ENCODE measurements at places on chromosomes 3 and 15.

GRCh38 chr15:69842851-69843250 is 254.9 kb downstream of the TLE3 start:
- DNase-seq, result no peak

- DNase-seq, result no peak
Measured at GRCh38 chr3:12159227-12159601, 502 bp upstream of the TIMP4 start.

DNA sequence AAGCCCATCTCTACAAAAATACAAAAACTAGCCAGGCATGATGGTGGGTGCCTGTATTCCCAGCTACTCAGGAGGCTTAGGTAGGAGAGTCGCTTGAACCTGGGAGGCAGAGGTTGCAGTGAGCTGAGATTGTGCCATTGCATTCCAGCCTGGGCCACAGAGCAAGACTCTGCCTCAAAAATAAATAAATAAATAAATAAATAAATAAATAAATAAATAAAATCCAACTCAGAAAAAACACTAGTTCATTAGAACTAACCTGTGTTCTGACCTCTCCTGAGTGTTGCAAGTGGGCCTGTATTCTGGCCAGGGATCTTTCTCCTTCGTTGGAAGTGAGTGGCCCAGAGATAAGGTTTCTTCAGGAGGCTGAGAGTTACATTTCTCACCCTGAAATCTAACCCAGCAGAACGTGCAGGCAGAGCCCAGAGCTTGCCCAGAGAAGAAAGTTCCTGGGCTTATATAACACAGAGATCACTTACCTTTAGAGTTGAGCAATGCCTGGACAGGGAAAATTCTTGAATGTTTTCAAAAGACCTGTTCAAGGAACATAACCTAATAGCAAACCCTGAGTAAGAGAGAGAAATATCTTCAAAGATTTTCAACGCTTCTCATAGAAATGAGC is 583.9 kb downstream of the MCTP2 start:
- DNase-seq, result no peak

DNA sequence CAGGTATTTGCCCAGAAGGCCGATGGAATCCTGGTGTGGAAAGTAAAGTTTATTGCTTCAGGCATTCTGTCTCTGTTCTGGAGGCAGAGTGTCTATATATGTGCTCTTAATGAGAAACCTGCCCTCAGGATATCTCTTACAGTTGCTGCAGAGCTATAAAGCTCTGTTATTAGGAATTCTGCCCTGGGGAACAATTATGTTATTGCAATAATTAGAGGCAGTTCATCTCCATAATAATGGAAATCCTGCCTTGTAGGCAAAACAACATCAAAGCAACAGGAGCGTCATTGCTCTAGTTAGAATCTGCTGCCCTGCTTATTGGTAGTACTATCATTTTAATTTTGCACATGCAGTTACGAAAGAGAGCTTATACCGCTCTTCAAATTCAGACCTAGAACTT is 175.6 kb downstream of the IL5RA start:
- no peak for DNase-seq

DNA sequence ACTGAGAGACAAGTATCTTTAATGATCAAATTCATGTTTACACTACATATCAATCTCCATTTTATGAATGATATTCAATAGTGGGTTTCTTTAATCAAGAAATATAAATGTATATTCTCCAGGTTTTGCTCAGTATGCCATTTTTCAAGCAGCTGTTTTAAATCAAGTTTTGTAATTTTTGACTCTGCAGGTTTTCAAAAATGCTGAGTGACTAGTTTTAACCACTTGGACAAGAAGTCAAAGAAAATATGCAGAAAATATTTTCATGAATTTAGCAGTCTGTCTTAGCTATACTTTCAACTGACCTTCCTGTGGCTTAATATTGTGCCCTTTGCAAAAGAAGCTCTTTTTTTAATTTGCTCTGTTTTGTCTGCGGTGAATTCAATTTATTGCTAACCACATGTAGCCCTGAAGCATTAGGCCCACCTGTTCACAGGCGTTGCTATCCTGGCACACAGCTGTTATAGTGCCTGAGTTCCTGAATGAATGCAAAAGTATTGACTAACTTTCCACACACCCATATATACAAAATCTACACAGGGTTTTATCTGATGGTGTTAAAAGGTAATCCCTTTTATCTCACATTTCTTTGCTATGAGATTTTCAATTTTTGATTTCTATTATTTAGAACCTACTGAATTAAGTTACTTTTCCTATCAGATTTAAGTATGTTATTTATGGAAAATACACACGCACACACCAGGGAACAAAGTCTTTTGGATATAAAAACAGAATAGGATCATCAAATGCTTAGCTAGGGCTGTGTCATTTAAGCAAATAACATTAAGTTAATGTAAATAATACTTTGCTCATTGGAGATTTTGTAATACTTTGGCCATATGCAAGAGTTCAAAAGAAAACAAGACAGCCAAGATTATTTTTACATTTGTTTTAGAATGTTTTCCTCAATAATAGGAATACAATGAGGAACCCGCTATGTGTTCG is 1166.1 kb upstream of the GBE1 start:
- DNase-seq, result no peak

DNA sequence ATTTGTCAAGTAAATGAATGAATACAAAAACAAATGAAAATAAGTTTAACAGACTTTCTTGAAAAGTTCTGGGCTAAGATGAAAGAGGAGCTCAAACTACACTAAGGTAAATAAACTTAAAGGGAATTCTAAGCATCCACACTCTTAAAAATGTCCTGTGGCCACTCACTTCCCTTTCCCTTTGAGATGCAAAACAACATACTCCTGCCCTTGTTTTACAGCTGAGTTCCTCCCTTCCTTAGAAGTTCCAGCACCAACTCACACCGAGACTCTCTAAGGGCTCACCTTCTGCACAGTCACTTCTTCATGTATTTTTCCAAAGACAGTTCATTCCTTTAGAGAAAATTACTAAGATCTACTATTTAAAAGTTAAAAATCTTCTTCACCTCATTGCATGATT is 123.3 kb upstream of the CMC1 start:
- no peak for DNase-seq

GRCh38 chr3:53253707-53254508 is 1.9 kb downstream of the TKT start:
- DNase-seq, result no peak

- no peak for DNase-seq
Measured at GRCh38 chr3:71582612-71583565, 639 bp downstream of the FOXP1 start.

DNA sequence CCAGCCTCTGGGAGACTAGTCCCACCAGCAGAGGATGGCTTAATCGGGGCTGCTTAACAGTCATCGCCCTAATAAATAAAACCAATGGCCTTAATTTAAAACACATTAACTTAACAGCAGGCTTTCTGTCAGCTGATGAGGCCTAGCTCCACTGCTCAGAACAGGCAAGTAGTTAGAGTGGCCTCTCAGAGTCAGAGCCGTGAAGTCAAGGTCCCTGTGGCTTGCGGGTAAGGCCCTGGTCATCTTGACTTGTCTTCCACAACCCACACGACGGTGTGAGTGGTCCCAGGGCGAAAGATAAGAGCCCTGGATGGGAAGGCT is 11.8 kb downstream of the XXYLT1 start:
- DNase-seq, result no peak

DNA sequence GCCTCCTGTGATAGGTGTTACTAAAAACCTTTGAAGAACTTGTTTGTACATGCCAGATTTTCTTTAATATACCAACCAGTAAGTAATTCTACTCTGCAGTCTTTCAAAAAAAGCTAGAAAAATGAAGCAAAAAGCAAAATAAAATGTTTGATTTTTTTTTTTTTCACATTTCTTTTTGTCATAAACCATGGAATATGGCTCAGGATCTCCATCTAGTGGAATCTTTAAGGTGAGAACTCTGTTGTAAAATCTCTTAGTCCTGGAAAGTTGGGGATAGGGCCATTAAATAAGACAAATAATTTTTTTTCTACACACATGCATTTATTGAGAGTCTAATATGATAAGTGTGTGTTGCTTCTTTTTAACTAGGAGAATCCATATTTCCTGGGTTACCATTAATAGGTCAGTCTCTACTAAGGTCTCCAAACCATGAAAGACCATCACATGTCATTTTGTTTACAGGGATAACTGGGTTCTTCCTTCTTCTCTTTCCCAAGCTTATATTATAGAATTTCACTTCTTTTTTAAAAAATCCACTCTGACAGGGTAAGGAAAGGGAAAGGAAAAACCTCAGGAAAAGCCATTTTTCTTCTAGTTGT is 84.6 kb downstream of the SLC9A9 start:
- peak; percentile 35 for DNase-seq

- DNase-seq, result no peak
Measured at GRCh38 chr3:67389176-67389575, 265.2 kb downstream of the SUCLG2 start.

DNA sequence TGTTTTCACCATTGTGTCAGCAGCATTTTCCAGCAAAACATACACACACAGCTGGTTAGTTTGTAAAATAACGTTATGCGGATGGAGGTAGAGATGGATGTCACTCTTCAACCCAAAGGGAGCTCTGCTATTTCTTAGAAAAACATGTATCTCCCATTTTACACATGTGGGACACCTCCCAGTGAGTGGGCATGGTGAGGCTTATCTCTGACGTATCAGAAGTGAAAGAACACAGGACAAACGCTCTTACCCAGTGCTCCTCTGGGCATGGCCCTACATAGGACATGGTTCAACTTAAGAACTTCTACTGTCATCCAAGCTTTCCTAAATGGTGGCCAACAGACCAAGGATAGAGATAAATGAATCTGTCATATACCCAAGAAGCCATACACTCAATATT is 2.1 kb downstream of the FAM240A start:
- DNase-seq, result no peak
